ENCODE measurements at places on chromosomes 4 and X.

GRCh38 chrX:129717892-129718291, 20.9 kb upstream of the XPNPEP2 start:
- DNase-seq, result no peak

- DNase-seq, result no peak
Observed at GRCh38 chr4:169269916-169270809, 593 bp downstream of the SH3RF1 start.

GRCh38 chr4:71132486-71132885, 139.0 kb downstream of the DCK start:
- no peak for DNase-seq

- no peak for DNase-seq
Observed at GRCh38 chr4:156575430-156576073, 396.0 kb downstream of the PDGFC start.

GRCh38 chrX:129659861-129660260, 5.1 kb upstream of the APLN start:
- no peak for DNase-seq

Measured in stimulated activated CD8-positive, alpha-beta memory T cell treated with anti-CD3 and anti-CD28 coated beads, Interleukin-4, amount 100 ng/mL, for 1 hour (primary cell).